ENCODE measurements at places on chromosomes 1 and 21.

- DNase-seq, result no peak
Measured at GRCh38 chr1:162383091-162383490, 1.6 kb downstream of the C1orf226 start.

DNA sequence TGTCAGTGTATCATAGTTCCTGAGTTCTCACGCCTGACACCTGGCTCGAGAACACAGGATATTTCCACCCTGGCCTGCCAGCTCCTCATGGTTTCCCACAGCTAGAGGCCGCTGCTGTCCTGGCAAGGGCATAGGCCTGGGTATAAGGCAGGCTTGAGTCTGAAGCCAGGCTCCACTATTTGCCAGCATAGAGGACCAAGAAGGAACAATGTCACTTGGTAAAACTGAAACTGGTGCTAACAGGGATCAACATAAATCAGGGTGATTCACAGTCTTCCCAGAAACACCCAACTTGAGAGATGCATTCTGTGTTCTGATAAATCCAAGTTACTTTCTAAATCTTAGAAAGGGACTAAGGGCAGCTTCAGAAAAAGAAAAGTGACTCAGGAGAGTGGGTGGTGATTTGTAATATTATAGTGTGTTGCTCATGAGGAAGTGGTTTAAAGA is 6.9 kb upstream of the S100A2 start:
- DNase-seq, result peak; percentile 88

GRCh38 chr1:156658496-156658895 is 16.6 kb downstream of the BCAN start:
- no peak for DNase-seq

GRCh38 chr21:25568246-25568645 is 39.0 kb downstream of the MRPL39 start:
- DNase-seq, result no peak

DNA sequence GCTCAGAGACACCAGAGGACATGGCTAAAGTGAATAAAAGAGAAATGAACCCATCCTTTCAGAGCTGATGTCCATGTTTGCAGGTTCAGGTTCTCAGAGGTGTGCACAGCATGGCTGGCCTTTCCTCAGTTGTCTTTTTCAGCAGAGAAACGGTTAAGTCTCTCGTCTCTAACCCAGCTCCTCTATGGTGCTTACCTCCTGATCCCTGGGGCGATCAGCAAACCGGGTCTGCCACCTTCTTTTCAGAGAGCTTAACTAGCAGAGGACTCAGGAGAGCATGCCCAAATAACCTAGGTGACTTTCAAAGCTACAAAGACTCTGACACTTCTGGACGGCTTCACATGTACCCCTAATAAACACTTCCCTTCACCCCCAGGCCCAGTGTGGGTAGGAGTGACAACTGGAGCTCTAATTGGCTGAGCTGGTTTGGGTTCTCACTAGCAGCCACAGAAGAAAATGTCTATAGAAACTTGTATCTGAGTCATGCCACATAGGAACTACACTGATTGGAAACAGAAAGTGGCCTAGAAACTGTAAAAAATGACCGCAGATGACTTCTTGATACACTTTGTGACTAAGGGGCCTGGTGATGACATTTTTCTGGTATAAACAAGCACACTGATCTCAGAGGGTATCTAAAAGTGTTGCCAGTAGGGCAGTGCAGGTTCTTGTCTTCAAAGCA is at the start of gene AIM2:
Gene AIM2 (minus strand): TSS at position 329 of the 682 bp plus-strand sequence. CDS start 3,267 bp downstream, outside the sequence.
- DNase-seq, result no peak

DNA sequence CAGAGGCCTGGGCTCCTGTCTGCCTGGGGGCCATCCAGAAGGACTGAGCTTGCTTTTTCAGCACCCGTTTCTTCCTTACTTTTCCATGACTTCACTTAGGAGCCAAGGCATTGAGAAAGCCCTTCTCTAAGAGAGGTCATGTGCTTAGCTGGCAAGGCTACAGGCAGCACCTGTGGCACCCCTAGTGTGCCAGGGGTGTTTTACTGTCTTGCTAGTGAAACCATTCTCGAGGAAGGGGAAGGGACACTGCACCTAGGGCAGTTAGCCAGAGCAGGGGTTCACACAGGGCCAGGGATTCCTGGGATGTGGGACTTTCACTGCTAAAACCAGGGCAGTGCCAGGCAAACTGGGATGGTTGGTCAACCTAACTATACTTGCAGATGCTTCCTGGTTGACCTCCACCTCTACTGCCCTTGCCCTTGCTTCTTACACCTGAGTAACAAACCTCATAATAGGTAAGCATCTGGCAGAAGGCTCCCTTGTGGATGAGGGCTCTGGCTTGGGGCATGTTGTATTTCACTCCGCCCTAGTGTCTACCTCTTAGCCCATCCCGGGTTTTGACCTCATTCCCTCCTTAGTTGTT is 69.2 kb downstream of the NOS1AP start:
- DNase-seq, result peak; percentile 41

DNA sequence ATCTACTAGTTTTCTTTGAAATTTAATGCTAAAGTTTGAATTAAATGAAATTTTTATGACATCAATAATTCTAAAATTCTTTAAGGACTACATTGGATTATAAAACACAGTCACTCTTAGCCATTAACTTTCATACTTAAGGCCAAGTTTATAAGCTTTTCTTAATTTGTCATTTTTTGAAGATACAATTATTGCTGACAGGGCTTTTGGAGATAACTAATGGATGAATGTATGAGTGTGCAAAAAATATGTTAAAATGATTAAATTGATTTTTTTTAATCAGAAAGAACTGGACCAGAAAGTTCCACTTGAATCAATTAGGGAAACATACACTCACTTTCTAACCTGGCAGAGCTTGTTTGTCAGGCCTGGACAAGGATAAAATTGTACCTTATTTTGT is 70.3 kb upstream of the CHODL start:
- DNase-seq, result no peak

DNA sequence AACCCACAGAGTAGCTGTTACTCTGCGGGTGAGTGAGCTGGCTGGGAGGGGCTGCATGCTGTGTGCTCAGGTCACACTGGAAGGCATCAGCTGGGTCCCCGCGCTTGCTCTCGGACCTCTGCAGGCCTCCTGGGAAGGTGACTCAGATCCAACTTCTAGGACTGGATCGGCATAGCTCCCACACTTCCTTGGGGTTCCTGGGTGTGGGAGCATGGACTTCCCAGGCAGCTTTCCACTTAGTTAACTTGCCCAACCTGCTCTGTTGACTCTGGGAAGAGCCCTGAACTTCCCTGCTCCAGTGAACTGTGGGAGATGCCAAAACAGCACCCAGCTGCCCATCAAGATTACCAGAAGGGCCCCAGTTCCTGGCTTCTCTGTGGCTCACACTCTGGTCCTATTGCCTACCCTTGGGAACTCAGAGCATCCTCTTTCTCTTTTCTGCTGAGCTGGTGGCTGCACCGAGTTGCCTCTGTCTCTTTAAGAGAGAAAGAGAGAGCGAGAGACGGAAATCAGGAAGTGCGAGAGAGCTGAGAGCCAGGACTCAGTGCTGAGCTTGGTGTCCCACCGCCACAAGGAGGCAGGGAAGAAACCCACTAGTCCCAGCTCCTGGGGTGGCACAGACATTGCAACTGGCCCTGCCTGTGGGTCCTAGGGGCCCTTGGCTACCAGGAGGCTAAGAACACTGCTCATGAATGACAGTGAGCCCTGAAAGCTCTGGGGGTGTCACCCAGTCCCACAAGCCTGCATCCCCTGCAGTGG is at the start of gene IKBKE:
Gene IKBKE (plus strand): TSS at position 544 of the 759 bp plus-strand sequence. CDS start 2,752 bp downstream, outside the sequence.
- peak; percentile 76 for DNase-seq

DNA sequence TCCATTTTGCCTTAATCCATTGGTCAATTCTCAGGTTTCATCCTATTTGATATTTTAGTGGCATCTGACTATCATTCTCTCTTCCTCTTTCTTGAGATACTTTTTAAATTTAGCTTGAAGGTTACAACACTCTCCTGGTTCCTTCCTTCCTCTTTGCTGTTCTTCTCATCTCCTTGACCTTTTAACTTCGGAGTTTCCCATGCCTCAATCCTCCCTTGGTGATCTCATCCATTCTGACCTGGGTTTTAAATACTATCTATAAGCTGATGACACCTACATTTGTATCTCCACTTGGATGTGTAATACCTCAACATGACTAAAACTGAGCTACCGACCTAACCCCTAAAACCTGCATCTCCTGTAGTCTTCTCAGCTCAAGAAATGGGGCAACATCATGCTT is 4.8 kb upstream of the ZNF687 start:
- no peak for DNase-seq

DNA sequence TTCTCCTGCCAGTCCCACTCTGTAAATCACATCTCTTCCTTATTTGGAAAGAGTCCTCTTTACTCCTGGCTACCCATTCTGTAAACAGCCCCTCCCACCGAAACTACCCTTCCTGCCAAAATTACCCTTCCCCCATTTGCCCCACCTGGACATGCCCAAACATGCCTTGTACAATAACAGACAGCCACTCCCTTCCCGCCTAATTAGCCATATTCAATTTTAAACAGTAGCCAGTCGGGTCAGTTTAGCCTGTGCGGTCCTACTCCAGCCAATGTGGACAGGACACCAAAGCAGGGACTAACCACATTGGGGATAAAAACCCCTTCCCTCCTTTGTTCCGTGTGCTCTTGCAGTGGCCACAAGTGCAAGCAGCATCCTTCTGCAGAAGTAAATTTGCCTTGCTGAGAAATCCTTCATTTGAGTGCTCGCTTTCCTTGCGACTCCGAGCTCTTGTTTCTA is 56.3 kb upstream of the MAP10 start:
- peak; percentile 25 for DNase-seq

- DNase-seq, result no peak
Measured at GRCh38 chr1:66366634-66367033, 167.3 kb upstream of the SGIP1 start.

DNA sequence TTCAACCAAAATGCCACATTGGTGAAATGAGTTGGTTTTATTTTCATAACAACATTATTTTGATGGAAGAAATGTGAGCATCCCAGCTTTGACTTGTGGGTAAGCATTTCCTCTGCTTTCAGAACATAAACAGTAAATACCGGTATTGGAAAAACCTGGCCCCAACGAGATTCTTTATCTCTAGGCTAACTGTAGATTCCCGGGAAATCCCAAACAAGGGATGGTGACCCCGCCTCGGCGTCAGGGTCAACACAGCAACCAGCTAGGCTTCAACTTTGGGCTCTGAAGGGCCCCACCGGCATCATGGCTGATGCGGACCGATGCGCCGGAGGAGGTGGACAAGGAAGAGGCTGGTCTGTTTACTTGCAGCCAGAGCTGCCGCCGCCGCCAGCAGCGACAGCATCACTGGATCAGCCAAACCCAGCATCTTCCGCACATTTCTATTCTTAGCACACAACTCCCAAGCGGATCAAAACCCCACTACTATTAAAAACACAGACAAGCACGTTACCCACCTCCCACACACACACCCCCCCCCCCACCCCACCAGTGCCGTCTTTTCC is 1.1 kb downstream of the AKT3 start:
- DNase-seq, result peak; percentile 90

- DNase-seq, result peak; percentile 82
Measured at GRCh38 chr1:40392221-40392620, 18.7 kb downstream of the SMAP2 start.

DNA sequence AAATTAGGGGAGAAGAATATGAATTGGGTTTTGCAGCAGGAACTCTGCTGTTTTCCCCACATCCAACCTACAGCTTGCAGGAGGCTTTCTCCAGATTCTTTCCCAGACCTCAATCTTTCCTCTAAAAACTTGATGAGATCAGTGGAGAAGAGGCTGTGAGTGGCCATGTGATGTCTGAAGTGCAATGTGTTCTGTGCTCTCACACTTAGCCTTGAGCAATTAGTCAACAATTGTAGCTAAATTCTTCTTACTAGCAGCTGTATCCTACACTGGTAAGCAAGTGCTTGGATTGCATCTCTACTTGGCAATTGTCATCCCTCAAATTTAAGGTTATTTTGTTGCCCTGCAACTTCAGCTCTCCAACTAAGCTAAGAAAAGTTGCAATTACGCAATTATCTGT is 807.3 kb upstream of the RGS18 start:
- DNase-seq, result peak; percentile 30

GRCh38 chr1:89657886-89658285 is 25.0 kb downstream of the LRRC8C start:
- DNase-seq, result no peak

GRCh38 chr1:212466898-212467650 is 34.4 kb downstream of the NENF start:
- DNase-seq, result no peak

GRCh38 chr21:45889256-45889655 is 92.3 kb upstream of the COL6A1 start:
- DNase-seq, result peak; percentile 30

DNA sequence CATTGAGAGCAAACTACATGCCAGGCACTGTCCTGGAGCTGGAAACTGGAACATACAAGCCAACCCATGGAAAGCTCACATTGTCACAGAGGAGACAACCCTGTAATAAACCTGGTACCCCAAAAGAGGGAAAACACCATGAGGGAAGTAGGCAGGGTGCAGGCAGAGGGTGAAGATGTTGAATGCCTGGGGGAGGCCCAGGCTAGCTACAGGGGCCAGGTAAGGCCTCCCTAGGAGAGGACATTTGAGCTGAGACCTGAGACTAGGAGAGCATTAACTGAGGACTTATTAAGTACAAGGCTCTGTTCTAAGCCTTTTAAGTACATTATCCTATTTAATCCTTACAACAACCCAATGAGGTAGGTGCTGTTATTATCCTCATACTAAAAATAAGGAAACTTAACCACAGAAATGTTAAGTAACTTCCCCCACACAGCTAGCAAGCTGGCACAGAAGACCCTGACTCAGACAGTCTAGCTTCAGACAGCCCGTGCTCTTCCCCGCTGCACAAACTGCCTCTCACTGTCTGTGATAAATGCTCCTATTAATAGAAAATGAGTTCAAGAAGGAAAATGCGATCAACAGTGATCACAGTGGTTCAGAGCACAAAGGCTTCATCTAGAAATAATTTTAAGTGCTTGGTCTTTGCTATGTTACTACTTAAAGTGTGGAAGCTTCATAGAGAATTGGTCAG is 41.8 kb downstream of the ZNF281 start:
- no peak for DNase-seq

DNA sequence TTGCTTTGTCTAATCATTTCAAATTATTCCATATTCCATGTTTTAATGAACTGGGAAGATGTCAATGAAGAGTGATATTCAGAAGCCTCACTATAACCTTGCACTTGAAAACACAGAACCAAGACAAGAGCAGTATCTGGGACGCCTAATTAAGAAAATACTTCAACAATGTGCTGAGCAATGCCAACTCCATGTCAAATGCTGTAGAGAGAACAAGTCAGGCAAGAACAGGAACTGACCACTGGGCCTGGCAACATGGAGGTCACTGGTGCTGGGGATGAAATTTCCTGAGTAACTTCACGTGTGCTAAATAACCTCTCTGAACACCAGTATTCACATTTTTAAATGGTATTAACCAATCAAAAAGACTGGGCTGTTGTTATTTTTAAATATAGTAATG is 22.8 kb downstream of the HEATR1 start:
- no peak for DNase-seq

DNA sequence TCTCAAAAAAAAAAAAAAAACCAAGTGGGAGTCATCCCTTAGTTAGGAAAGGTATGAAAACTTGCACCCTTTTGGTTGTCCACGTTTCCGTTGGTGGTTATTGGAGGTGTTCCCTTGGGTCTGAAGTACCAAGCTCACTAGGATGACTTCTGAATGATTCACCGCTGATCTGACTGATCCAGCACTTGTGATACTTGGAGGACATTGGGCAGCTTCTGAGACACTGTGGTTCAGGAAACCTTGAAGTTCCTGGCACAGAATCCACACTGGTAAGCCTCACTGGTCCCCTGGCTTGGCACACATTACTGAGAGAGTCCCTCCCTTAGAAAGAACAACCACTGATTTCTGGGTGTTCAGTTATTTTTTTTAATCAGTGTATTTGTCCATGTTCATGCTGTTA is 91.9 kb downstream of the RYR2 start:
- no peak for DNase-seq

Measured in NCI-H69 (cell line).